ENCODE measurements at places on chromosomes 12 and 14. TPM values are rescaled to one million over a fixed set of nuclear protein-coding genes. Genes with fewer than 3 reads are reported as not detected.

DNA sequence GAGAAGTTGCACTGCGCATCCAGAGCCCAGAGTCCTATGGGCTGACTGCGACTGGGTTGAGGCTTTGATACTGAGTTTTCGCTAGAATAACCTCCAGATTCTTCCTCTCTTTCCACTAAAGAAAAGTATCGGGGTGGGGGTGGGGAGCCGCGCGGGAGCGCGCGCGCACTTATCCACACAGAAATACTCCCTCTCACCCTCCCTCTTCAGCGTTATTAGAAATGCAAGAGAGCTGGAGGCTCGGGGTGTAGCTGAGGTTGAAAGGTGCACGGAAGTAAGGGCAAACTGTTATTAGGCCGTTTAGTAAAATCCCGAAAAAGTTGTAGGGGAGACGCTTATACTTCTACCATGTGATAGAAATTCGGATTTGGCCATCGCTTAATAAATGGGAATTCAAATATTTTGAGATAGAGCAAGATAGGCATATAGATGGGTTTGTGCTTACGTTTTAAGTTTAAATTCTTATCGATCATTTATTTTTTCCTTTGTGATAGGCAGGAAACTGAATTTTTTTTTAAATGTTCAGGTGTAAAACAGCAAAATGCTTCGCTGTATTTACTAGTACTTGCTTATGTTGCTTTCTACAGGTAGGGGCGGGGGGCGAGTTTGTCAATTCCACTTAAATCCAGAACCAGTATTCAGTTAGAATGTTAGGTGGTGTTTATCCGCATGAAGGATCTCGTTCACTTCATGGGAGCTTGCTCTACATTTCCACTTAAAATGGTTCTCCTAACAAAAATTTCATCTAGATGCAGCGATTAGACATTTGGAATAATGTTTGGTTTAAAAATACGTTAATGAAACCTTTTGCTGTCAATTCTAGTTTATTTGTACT, 1.1 kb downstream of the ARHGAP5 start:
- no peak for DNase-seq

Gene RNF212B
- total RNA-seq = not detected

- no peak for DNase-seq
Measured at GRCh38 chr14:90242444-90242843, 13.9 kb upstream of the PSMC1 start.

Gene STRN3
- total RNA-seq = 20.3 TPM

Gene CLEC6A
- not detected for total RNA-seq

GRCh38 chr12:89707703-89708564, 704 bp downstream of the ATP2B1 start:
- DNase-seq = peak; percentile 68

Gene COCH
- total RNA-seq = 0.14 TPM

DNA sequence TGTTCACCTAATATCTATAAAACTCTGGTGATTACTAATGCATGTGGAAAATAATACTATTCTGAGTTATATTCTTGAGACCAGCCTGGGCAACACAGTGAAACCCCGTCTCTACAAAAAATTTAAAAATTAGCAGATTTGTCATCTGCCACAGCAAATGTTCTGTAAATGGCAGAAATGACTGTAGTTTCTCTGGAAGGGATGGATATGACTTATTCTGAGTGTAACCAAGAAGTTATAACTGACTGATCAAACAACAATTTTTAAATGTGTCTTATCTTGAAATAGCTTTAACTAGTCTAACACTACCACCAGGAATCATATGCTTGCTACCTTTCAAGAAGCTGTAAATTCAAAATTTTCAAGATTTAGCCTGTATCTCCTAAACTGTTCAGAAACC, 88.7 kb downstream of the PLBD1 start:
- no peak for DNase-seq

Gene KCNH3
- total RNA-seq = 0.50 TPM
